Stimulated activated CD8-positive, alpha-beta memory T cell treated with anti-CD3 and anti-CD28 coated beads, Interleukin-4, amount 100 ng/mL, for 4 hours (primary cell): ENCODE measurements at places on chromosomes 11 and 22.

GRCh38 chr11:99535819-99536218, 515.1 kb downstream of the CNTN5 start:
- DNase-seq: no peak

GRCh38 chr11:123356539-123356938, 73.5 kb upstream of the GRAMD1B start:
- no peak for DNase-seq

- no peak for DNase-seq
Measured at GRCh38 chr11:18671246-18671645, 27.3 kb upstream of the TMEM86A start.

DNA sequence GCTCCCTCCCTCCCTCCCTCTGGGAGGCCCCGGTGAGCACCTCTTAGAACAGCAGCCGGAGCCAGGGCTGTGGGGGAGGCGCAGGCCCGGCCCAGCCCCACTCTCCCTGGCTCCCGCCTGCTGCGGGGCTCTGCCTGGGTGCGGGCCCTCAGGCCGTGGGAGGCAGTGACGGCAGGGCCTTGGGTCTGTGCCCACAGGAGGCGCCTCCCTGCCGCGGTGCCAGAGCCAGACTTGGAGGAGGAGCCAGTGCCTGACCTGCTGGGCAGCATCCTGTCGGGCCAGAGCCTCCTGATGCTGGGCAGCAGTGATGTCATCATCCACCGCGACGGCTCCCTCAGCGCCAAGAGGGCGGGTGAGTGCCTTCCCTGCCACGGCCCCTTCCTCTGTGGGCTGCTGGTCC, 9.5 kb downstream of the IRF7 start:
- no peak for DNase-seq

DNA sequence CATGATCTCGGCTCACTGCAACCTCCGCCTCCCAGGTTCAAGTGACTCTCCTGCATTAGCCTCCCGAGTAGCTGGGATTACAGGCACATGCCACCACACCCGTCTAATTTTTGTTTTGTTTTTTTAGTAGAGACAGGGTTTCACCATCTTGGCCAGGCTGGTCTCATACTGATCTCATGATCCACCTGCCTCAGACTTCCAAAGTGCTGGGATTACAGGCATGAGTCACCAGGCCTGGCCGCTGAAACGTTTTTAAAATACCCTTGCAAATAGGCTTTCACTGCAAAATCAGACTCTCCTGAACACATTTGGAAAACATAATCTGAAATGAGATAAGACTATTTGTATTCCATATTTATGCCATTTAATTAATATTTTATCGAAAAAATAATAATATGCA, 826.1 kb upstream of the CNTN5 start:
- no peak for DNase-seq

GRCh38 chr11:20452585-20452984, 65.1 kb downstream of the PRMT3 start:
- DNase-seq: no peak

- no peak for DNase-seq
Measured at GRCh38 chr22:39462443-39463221, 5.8 kb downstream of the MGAT3 start.

GRCh38 chr22:32322986-32323385, 34.7 kb upstream of the RFPL3 start:
- no peak for DNase-seq
